Stimulated activated CD4-positive, alpha-beta T cell treated with anti-CD3 and anti-CD28 coated beads, TNF-alpha, amount 100 ng/mL, for 1 hour (primary cell): ENCODE measurements at places on chromosomes 7 and 10.

- DNase-seq: no peak
Measured at GRCh38 chr7:36526863-36527548, 137.3 kb downstream of the ANLN start.

DNA sequence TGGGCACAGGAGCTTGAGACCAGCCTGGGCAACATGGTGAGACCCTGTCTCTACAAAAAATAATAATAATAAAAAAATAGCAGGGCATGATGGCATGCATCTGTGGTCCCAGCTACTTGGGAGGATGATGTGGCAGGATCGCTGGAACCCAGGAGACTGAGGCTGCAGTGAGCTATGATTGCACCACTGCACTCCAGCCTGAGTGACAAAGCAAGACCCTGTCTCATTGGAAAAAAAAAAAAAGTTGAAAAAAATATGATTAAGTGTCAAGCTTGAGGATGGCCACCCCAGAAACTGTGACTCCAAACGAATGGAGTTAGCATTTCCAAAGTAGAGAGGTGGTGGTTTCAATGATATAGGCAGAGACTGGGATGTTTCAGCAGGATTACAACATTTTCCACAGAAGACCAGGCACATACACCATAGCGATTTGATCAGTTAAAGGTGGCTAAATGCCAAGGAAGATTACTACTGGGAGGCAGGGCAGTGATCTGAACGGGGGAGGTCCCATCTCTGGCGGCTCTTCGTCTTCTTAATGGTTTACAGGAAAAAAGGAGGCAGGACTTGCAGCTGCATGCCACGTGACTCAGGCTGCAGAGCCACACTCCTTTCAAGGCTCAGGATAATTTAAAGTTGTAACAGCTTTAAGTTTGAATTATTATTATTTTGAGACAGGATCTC, 250.6 kb upstream of the GALNT17 start:
- no peak for DNase-seq

GRCh38 chr7:36039243-36039642, 113.8 kb upstream of the EEPD1 start:
- DNase-seq: no peak

- DNase-seq: no peak
Measured at GRCh38 chr7:70505468-70505867, 626.5 kb upstream of the GALNT17 start.

DNA sequence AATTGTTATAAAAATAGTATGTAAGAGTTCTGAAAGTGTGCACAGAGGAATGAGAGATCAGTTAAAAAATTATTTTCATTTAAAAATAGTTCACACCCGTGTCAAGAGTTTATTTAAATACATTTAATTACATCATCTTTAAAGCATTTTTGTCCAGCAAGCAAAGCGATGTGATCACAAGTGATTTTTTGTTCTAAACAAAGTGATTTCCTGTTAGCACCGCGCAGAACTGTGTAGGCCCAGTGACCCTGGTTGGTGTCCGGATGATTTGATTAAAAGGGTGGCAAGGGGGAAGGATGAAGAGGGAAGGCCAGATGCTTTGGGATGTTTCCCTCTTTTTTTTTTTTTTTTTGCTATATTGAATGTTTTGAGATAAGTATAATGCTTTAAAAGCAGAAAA, 227.8 kb upstream of the PITRM1 start:
- DNase-seq: no peak

- DNase-seq: no peak
Measured at GRCh38 chr10:32995066-32995622, 37.1 kb upstream of the ITGB1 start.

DNA sequence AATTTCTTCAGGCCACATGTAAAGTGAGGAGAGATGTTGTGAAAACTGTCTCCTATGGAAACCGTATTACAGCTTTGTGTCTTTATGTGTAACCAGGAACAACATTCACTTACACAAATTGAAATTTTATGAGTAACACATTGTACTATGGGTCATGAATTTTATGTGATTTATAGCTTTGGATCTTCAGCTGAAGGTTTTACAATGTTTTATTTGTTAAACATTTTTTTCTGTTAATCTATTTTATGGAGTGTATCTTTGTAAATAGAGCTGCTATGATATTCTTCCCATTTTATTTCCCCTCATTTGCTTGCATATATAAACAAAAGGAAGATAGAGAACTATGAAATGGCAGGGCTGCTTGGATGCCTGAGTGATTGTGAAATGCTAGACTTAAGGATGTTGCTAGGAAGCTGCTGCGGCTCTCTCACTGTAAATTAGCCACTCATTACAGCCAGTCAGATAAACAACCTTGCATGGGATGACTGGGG, 104.5 kb upstream of the PCLO start:
- DNase-seq: no peak

- DNase-seq: no peak
Measured at GRCh38 chr7:30894009-30894408, 17.6 kb upstream of the AQP1 start.

DNA sequence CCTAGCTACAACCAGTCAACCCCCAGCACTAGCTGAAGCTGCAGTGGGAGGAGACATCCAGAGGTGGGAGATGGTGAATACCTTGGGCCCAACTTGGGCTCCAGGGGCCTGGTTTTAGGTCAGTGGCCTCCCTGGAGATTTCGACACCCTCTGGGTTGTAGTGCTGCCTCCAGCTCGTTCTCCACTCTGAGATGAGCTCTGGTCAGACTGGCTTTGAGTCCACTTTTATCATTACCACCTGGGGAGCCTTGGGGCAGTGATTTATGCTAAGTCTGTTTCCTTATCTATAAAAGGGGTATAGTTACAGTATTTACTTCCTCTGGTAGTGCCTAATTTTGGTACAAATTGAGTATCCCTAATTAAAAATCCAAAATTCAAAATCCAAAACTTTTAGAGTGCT, 22.8 kb downstream of the PPIA start:
- no peak for DNase-seq

- no peak for DNase-seq
Measured at GRCh38 chr10:117663750-117664149, 121.2 kb downstream of the EMX2 start.

DNA sequence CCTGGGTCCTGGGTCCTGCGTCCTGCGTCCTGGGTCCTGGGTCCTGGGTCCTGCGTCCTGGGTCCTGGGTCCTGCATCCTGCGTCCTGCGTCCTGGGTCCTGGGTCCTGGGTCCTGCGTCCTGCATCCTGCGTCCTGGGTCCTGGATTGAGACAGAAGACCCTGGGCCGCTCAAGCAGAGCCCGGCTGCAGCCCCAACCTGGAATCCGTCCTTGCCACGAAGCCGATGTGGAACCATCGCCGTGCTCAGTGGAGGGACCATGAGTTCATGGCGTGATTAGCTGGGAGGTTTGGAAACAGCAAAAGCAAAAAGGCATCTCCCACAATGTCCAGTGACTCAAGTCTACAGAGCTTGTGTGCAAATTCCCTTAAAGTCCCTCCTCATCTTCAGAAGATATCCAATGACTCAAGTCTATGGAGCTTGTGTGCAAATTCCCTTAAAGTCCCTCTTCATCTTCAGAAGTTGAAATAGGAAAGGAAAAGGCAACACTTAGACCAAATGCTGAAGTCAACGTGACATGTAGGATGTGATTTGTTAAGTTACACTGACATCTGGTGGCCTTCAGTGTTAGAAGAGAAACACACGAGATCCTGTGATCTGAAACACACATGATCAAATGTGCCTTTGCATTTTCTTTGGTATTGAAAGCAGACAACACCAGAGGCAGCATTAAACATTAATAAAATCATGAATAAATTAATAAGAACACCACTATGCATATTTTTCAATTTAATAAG, 179.9 kb downstream of the PTPRN2 start:
- DNase-seq: no peak

GRCh38 chr7:131544449-131545301, 11.8 kb downstream of the PODXL start:
- no peak for DNase-seq

DNA sequence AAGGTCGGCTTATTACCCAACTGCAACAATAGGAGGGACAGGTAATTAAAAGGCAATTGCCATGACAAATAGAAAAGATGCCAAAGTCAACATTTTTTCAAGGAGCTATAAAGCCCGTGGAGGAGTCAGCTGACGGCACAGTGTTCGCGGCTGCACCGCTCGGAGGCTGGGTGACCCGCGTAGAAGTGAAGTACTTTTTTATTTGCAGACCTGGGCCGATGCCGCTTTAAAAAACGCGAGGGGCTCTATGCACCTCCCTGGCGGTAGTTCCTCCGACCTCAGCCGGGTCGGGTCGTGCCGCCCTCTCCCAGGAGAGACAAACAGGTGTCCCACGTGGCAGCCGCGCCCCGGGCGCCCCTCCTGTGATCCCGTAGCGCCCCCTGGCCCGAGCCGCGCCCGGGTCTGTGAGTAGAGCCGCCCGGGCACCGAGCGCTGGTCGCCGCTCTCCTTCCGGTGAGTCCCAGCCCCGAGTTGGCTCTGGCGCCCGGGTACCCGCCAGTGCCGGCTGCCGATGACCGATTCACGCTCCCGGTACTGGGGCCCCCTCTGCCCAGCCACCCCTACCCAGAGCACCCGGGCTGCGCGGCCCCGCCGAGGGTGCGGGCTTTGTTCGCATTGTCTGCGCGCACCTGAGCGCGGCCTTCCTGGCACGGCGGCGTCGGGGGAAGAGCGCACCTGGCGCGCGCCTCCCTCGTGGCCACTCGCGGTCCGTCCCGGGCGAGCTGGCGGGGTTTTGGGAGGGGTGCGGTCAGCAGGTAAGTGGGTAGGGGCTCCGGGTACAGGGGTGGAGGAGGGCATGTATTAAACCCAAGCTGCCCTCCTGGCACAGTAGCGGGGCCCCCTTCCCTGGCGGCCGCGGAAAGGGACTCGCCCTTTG, at the start of gene VWA2:
Gene VWA2, plus strand, starts transcription at position 138 of the 877 bp plus-strand sequence. CDS start 9,460 bp downstream, outside the sequence.
- DNase-seq: peak; percentile 1

GRCh38 chr10:80509403-80510161, 28.1 kb upstream of the SH2D4B start:
- no peak for DNase-seq

GRCh38 chr7:94170836-94171235, 166.7 kb upstream of the BET1 start:
- DNase-seq: no peak

GRCh38 chr7:86923527-86923926, 135.9 kb downstream of the ELAPOR2 start:
- no peak for DNase-seq

DNA sequence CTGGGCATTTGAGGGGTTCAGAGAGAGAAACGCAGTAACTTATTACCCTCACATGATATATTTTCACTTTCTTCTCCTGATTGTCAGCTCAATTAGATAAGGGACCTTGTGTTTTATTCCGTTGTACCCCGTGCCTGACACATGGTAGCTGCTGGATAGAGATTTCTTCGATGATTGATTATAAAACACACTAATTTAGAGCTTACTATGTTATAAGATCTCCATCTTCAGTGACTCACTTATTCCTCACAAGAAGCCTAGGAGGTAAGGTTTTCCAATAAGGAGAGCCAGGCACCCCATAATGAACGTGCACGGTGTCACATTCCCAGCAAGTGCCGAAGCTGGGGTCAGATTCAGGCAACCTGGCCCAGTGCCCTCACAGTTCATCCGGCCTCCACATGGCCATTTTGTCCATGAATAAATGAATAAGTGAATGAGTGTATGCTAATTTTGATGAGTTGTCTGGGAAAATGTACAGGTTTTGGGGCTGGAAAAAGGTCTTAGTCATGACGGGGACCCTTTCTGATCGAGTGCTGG, 138.1 kb upstream of the CDCA7L start:
- no peak for DNase-seq

DNA sequence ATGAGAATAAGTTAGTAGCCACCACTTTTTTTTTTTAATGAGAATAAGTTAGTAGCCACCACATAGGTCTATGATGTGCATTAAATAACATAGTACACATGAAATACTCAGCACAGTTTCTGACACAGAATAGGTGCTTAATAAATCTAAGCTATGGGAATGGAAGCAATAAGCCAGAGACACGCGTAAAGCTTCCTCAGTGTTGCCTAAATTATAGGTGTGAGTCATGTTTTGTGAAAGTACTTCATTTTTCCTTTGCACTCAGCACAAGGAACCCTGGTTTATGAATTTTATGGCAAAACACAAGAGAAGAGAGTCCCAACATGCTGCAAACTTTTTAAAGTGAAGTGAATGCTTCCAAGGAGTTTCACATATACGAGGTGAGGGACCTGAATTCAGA, 267.4 kb downstream of the RNLS start:
- DNase-seq: no peak

GRCh38 chr7:102279537-102280400, 6.9 kb upstream of the SH2B2 start:
- DNase-seq: no peak

GRCh38 chr7:157540020-157540419, 203.2 kb downstream of the DNAJB6 start:
- DNase-seq: no peak

DNA sequence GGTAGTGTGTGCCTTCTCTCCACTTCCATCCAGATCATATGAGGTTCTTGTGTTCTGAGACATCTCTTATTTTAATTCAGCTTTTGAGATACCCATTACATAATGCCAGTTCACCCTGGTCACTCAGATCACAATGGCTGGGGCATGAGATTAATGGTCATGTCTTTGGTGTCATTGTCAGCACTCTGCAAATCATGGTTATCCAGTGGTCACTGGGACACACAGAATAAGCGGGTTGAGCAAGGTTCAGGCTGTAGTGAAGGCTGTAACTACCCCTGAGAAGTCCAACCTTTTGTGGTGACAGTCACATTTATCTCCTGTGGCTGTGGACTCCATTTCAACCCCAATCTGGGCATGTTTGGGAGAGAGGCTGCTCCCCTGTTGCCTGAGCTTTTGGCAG, 35.8 kb downstream of the SORCS3 start:
- DNase-seq: no peak

DNA sequence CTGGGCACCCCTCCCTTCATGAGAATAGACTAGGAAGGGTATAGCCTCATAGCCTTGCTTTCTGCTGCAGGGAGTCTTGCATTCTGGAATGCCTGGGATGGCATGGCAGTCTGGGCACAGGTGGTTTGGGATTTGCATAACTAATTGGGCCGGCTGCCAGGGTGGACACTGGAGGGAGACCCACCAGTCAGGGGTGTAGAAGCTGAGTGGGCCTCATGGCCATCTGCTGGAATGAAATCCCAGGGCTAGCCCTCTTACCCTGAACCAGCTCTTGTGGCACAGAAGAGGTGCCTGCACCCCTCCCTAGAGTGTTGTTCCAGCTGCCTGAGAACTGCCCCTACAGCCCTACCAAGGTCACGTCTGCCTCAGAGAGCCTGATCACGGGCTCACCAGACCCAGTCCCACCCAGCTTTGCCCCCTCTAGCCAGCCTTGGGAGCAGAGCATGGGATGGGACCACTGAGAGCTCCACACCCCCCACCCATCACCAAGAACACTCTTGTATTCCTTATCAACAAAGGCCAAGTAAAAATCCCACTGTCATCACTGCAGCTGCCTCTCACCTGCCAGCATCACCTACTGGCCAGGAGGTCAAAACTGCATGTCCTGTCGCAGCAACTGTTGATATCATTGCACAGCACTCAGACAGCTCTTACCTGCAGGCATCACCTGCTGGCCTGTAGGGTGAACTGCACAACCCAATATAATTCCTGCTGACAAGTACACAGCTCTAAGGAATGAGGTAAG, 148.9 kb downstream of the ZEB1 start:
- DNase-seq: no peak

GRCh38 chr10:89799573-89799972, 98.2 kb downstream of the KIF20B start:
- DNase-seq: no peak

- DNase-seq: no peak
Measured at GRCh38 chr7:137992550-137993394, 9.1 kb downstream of the CREB3L2 start.
